Fibroblast of mammary gland (primary cell): ENCODE measurements at places on chromosomes 6 and 20.

- no peak for DNase-seq
Measured at GRCh38 chr6:15507221-15507620, 155.6 kb downstream of the DTNBP1 start.

GRCh38 chr20:35065181-35065580, 27.4 kb downstream of the TRPC4AP start:
- DNase-seq: no peak

DNA sequence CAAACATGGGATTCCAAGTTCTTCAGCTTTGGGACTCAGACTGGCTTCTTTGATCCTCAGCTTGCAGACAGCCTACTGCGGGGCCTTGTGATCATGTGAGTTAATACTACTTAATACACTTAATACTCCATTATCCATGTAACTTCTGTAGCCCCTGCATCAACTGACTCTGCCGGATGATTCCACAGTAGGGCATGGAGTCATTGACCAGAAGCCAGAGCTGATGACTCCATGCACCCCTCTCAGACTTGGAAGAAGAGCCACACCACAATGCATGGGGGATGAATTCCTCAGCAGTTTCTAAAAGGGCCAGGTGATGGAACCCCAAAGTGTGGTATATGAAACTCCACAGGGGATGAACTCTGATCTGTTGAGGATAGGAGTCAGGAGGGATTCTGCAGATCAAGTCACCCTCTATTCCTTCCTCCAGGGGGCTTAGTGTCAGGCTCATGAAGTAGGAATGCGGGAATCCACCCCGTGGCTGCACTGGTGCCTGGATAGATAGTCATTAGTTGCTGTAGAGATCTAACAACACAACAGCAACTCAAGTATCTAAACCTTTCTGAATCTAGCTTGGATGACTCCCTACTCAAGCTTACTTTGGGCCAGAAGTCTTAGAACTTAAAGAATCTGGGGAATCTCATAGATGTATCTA, 70.2 kb downstream of the GPR6 start:
- DNase-seq: no peak

- DNase-seq: peak; percentile 52
Measured at GRCh38 chr6:101114703-101115102, 233.6 kb upstream of the ASCC3 start.
